NCI-H1092 treated with DMSO at 0.1 percent for 48 hours (cell line): ENCODE measurements at places on chromosomes 6 and 20.

- no peak for DNase-seq
Measured at GRCh38 chr6:169184419-169184818, 69.2 kb downstream of the THBS2 start.

- DNase-seq = no peak
Measured at GRCh38 chr6:11331111-11331510, 98.6 kb upstream of the NEDD9 start.

GRCh38 chr6:17297271-17298080, 16.3 kb downstream of the RBM24 start:
- no peak for DNase-seq

- DNase-seq = no peak
Measured at GRCh38 chr20:56702931-56703840, 74.1 kb downstream of the TFAP2C start.

DNA sequence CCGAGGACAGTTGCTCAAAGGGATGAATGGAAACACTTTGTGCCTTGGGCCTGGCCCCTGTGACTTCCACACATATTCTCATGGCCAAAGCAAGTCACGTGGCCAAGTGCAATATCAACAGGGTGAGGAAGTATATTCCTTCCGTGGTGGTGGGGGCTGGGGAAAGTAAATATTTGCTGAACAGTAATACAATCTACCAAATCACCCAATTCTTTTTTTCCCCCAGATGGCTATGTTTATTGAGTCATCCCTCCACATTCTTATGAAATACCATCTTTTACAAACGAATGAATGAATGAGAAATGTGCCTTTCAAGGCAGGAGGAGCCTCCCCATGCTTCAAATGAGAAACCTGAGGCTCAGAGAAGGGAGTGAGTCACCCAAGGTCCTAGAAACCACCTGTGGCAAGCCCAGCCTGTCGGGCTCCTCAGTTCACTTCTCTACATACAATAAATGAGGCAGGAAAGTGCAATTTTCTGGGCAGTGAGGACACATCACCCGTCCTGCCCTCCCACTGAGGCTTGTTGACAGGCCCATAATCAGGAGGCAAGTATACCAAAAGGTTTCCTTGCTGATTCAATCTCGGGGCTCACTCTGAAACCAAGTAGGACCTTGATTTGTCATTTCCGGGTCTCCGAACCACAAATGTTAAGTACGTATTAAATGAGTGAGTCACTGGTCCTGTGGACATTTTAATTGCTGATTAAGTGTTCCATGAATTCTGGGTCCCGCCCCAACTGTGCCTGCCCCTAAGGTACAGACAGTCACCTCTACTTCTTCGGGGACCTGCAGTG, 25.3 kb upstream of the TOP1 start:
- DNase-seq = peak; percentile 21

DNA sequence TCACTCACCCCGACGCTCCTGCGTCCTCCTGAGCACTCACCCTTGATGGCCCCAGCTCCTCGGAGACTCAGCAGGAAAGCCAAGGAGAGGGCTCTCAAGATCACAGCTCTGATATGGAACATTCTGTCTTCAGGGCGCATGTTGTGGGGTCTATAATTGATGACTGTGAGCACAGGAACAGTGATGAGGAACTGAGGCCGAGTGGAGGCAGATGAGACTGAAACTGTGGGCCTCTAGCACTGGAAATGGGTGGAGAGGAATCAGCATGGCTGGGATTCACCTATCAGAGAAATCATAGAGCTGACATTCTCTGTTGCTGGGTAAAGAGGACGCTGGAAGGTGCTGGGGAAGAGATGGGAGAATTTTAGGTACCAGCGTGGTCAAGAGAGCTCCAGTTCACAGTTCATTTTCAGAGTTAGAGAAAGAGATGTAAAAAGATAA, at the start of gene HLA-DPA1:
HLA-DPA1 (minus strand) TSS at position 219 of the 441 bp plus-strand sequence.
- no peak for DNase-seq

DNA sequence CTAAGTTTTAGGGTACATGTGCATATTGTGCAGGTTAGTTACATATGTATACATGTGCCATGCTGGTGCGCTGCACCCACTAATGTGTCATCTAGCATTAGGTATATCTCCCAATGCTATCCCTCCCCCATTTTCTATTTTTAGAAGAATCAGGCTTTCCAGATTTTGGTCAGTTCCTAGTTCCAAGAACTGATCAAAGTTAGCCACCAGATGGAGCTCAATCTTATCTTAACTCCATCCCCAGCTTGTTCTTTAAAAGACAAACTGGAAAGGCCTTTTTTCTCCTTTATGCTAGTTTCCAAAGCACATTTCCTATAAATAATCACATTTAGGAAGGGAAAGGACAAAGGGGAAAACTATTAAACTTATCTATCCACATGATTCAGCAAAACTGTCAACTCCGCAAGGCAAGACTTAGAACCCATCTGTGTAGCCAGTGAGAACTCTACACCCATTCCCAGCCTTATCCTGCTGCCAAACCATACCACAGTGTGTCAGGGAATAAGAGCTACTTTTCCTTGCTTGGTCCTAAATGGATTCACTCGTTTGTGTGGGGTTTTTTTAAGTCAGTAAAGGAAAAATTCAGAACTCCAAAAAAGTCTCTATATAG, 22.8 kb upstream of the KHDC1 start:
- DNase-seq = no peak

DNA sequence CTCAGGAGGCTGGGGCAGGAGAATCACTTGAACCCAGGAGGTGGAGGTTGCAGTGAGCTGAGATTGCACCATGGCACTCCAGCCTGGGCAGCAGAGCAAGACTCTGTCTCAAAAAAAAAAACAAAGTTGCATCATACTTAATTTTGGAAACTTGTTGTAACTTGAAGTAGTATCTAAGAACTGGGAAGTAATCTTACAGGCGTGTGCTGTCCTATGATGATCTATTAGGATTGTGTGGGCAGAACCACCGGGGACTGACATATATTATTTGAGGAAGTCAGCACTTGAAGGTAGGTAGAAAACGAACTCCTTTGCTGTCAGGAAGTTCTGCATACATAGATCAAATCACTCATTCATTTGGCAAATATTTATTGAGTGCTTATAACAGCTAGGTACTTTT, 188.5 kb downstream of the ZNF217 start:
- no peak for DNase-seq

GRCh38 chr20:53718142-53719021, 124.7 kb upstream of the ZNF217 start:
- DNase-seq = no peak

DNA sequence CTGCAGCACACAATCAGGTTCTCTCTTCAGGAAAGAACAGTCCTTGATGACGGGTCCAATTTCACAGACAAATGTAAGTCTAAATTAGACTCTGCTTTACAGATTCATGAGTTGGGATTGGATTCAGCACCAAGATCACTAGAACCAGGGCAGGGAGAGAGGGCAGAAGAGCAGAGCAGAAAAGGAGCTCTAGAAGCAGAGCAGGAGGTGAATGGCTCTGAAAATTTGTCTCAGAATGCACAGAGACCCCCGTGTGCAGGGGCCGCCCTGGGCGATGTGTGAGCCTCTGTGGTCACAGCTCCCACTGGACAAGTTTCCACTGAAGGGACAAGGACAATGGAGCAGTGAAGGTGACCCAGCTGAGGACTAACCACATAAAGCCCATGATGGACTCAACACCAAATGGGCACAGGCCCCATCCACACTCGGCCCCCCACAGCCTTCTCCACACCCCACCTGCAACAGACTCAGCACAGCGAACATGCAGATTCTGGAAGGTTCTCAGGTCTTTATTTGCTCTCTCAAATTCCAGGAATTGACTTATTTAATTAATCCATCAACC, 3.5 kb downstream of the HLA-B start:
- no peak for DNase-seq

GRCh38 chr6:113732384-113732966, 124.7 kb upstream of the MARCKS start:
- peak; percentile 75 for DNase-seq

DNA sequence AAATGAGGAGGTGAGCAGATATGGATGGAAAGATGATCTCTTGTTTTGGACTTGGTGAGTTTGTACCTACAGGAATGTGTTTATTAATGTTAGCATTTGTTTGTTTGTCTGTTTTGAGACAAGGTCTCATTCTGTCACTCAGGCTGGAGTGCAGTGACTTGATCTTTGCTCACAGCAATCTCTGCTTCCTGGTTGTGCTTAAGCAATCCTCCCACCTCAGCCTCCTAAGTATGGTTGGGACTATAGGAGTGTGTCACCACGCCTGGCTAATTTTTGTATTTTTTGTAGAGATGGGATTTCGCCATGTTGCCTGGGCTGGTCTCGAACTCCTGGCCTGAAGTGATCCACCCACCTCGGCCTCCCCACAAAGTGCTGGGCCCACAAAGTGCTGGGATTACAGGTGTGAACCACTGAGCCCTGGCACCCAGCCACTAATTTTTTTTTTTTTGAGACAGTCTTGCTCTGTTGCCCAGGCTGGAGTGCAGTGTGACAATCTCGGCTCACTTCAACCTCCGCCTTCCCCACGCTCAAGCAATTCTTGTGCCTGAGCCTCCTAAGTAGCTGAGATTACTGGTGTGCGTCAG, 7.1 kb downstream of the CASP8AP2 start:
- DNase-seq = no peak

DNA sequence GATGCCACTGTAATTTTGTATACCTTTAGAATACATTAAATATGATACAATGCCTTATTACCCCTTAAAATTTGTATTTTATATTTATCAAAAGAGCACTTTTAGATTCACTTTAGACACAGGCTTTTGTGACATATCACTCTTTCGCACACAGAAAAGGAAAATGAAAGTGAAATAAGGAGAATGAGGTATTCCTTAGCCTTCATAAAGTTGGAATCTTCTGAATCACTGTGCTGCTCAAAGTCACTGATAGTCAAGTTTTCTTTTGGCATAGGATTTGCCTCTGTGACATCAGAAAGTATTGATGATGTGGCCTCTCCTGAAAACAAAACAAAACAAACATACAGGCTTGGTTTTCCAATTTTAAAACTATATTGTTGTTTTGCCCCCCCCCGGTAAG, 1097.1 kb downstream of the KIF16B start:
- no peak for DNase-seq

DNA sequence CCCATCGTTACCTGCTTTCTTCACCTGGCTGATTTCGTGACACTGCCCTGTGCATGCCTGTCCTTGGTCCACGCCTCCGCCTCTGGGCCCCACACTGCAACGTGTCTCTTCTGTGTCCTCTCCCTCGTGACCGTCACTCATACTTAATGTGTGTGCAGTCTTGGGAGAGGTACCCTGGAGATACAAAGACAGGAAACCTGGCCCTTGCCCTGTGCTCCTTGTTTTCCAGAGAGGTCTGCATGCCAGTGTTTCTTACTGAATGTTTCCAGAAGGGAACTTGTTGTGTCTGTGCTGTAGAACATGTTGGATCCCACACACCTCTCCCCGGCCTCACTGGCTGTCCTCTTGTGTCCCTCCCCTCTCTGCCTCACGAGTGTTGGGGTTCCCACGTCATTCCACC, 45.8 kb downstream of the SNX9 start:
- DNase-seq = no peak

DNA sequence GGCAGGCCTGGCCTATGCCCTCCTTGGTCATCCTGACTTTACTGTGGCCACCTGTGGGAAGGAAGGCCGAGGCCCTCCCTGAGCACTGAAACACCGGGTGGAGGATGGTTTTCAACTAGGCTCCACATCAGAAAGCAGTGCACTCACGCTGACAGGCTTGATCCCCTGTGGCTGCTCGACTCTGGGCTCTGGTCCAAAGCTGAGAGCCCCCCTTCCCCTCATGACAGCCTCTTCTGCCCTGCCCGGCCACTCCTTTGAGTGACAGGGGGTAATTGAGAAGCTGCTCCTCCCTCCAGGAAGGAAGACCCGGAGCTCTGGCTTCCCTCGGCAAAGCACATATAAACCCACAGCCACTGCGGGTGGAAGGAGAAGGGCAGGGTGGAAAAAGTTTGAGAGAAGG, 43.6 kb downstream of the MUC22 start:
- peak; percentile 7 for DNase-seq

DNA sequence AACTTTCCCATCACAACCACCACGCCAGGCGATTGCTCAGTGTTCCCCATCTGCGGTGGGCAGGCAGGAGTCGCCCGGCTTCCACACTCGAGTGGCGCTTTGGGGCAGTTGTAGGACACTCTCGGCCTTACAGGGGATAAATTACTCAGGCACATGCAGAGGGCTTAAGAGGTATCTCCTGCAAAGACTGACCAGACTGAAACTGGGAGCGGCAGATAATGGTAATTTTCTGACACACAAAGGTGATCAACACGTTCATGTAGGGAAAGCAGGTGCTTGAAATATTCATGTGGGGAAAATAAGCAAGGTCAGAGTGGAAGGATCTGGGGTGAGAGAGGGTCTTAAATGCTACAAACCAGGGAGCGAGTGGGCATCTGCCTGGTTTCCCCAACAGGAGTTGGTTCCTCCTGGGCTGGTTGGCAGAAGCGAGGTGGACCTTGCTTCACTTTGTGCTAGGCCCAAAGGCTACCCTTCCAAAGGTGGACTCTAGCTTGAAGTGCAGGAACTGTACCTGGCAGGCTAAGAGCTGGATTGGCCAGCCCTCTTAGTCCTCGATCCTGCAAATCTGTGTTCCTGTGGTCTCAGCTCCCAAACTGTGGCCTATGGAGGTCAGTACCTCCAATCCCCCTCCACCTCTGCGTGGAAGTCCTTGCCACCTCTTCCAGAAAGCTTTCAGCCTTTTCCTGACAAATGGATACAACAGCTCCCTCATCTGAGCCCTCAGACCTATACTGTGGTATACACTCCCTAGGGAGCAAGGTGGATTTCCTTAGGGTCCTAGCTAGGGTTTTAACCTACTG, 16.7 kb downstream of the PLAGL2 start:
- peak; percentile 64 for DNase-seq

DNA sequence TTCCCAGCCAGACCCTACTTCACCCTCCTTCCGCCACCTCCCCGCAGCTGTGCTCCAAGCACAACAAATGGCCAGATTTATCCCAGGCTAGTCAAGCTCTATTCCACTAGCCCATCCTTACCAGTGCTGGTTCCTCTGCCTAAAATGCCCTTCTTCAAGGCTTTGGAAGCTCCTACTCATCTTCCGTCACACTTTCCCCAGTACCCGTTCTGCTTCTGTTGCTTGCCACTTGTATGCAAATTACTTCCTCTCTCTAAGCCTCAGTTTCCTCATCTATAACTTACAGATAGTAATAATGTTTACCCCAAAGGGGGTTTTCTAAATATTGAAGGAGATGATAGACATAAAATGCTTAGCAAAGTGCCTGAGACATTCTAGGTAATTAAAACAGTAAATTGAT, 193.1 kb downstream of the MAFB start:
- DNase-seq = no peak
